T-cell (primary cell): ENCODE measurements at places on chromosomes 12 and 14.

DNA sequence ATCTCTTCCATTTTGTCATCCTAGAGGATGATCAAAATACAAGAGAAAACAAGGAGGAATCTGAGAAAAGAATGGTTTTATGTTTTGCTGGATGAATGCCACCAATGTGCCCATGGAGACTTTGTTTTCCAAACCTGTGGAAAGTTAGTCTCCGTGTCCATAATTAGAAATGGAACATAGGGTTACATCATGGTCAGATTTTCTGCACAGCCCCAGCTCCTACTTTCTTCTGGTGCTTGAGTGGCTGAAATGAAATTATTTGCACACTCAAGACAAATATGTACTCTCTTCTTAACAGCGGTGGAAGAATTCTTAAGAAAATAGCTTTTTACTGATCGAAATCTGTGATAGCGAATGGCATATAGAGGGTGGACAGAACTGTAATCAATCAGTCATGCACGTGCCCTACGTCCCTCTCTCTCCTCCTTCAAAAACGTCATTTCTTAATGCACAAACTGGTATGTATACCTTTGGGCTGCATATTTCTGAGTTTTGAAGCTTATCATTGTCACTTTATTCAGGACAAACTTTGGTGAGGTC lies 825.2 kb downstream of the AACS start:
- DNase-seq: no peak

DNA sequence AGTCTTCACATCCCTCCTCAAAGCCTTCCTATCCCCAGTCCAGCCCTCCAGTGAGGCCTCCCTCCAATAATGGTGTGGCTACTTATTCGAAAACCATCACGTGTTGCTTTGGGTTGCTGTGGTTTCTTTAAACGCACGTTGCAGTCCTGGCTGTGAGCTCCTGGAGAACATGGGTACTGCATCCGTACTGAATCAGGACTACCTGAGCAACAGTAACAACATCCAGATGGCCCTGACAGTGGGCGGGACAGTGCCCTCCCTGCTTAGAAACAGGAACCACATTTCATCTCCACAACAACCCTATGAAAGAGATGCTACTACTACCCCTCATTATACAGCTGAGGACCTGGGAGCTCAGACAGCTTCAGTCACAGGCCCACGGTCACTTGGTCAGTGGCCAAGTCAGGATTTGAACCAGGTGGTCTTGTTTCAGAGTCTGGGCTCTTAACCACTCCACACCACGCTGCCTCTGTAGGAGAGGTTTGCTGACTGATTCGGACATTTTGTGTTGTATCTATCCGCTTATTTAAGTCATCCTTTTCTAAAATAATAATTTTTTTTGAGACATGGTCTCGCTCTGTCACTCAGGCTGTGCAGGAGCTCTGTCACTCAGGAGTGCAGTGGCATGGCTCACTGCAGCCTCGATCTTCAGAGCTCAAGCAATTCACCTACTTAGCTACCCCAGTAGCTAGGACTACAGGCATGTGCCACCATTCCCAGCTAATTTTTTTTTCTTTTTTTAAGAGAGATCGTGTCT lies 104.8 kb downstream of the DPF3 start:
- no peak for DNase-seq

DNA sequence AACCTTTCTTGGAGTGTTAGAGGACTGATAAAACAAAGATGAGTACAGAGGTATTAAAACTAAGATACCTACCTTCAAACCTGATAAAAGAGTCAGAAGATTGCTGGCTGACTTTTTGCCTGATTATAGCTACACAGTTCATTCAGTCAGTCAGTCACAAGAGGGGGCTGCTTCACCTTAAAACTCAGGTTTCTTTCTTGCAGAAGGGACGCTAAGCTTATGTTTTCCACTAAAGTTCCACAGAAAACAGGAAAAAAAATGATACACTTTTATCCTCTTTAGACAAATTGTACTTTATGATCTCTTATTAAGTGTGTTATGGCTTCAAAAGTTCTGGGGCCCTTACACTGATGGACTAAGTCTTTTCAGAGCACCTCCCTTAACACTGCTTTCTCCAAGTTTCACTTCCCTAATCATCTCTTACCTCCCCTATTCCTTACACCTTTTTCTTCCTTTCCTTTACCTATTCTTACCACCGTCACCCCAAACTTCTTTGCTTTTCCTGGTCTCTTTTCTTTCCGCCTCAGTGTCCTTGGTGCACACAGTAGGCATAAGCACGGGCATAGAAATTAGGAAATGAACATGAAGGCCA lies 448.7 kb upstream of the OR4E1 start:
- no peak for DNase-seq

DNA sequence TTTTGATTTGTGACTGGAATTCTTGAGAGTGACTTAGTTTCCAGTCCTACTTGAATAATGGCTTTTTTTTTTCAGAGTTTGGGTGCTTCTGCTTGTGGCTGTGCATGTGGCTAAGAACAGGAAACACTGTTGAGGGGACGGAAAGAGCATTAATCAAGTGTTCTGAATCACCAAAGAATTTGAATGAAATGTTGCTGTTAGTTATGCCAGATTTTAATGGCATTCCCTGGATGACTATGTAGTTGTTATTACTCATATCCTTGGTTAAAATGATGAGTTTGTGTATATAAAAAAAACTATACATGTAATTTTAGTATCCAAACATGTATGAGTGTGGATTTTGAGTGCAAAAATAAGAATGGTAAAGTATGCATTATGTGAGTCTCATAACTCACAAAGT lies 347.9 kb downstream of the BCAT1 start:
- DNase-seq: no peak

DNA sequence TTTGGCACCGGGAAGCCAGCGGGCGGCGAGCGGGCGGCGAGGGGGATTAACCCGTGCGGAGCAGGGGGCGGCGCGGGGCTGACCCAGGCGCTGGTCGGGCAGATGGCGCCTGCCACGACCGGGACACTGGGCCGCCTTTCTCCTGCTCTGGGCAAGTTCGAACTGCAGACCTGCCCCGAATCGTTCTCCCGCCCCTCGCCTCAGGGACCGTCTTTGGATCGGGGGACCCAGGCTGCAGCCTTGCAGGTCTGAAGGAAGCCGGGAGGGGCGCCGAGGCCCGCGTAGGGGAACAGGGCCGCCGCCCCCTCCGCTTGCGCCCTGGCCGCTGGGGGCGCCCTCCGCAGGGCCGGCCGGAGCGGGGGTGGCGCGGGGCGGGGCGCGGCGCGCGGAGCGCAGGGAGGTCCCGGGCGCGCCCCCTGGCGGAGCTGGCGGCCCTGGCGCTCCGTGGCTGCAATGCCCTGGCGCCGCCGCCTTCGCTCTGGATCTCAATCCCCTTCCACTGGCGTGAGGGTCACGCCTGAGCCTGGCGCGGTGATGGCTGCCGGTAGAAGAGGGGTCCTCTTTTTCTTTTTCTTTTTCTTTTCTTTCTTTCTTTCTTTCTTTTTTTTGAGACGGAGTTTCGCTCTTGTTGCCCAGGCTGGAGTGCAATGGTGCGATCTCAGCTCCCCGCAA lies 449 bp upstream of the LTBP2 start:
- peak; percentile 71 for DNase-seq

DNA sequence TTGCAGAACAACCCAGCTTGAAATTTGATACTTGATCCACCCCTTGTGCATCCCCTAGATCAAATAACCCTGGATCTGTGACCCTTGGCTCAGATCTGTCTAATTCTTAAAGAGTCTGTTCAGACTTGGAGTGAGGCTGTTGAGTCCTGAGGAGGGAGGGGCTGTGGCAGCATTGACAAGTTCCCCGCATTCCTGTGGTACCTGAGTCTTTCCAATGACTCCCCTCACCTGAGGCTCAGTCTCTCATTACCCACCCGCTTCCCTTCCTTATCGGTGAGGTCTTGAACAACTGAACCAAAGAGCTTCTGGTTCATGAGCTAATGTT lies 16.1 kb upstream of the HDAC7 start:
- DNase-seq: no peak

GRCh38 chr12:108757856-108758255 lies 26.5 kb upstream of the CORO1C start:
- DNase-seq: no peak
